ENCODE measurements at places on chromosomes 7 and 10. TPM values are rescaled to one million over a fixed set of nuclear protein-coding genes. Genes with fewer than 3 reads are reported as not detected.

Gene PHYHIPL
- 0.54 TPM for total RNA-seq

Gene TAS2R4
- 0.33 TPM for total RNA-seq

Gene GIMAP7
- not detected for total RNA-seq

Gene FBH1
- 40.6 TPM for total RNA-seq

Gene BMPER
- total RNA-seq = 7.6 TPM

Gene NKX6-2
- 0.10 TPM for total RNA-seq

Gene EBF3
- 0.15 TPM for total RNA-seq

Gene EBLN1
- 0.19 TPM for total RNA-seq

Gene GOLGA7B
- 4.9 TPM for total RNA-seq

Gene FGFR2
- total RNA-seq = 0.45 TPM

Gene CHST15
- 9.0 TPM for total RNA-seq

Gene VDAC2
- total RNA-seq = 295 TPM

Gene GTPBP10
- 20.9 TPM for total RNA-seq

Gene NPM3
- 107 TPM for total RNA-seq

Gene MYH16
- total RNA-seq = 0.88 TPM

Gene FXYD4
- total RNA-seq = not detected

Gene HOGA1
- 1.1 TPM for total RNA-seq

Gene IRF5
- total RNA-seq = 12.8 TPM

Gene FOXP2
- not detected for total RNA-seq

Gene TCERG1L
- total RNA-seq = not detected

Gene KAZALD1
- total RNA-seq = 2.8 TPM

Gene ZNF503
- 12.5 TPM for total RNA-seq

Gene PNLIPRP3
- total RNA-seq = not detected

Gene TMEM236
- 0.08 TPM for total RNA-seq

Measured in A549 treated with DMSO at 1 μM for 4 hours (cell line).